ENCODE measurements at places on chromosomes 1 and 21.

- no peak for DNase-seq
Observed at GRCh38 chr1:901108-901859, 22.4 kb upstream of the SAMD11 start.

DNA sequence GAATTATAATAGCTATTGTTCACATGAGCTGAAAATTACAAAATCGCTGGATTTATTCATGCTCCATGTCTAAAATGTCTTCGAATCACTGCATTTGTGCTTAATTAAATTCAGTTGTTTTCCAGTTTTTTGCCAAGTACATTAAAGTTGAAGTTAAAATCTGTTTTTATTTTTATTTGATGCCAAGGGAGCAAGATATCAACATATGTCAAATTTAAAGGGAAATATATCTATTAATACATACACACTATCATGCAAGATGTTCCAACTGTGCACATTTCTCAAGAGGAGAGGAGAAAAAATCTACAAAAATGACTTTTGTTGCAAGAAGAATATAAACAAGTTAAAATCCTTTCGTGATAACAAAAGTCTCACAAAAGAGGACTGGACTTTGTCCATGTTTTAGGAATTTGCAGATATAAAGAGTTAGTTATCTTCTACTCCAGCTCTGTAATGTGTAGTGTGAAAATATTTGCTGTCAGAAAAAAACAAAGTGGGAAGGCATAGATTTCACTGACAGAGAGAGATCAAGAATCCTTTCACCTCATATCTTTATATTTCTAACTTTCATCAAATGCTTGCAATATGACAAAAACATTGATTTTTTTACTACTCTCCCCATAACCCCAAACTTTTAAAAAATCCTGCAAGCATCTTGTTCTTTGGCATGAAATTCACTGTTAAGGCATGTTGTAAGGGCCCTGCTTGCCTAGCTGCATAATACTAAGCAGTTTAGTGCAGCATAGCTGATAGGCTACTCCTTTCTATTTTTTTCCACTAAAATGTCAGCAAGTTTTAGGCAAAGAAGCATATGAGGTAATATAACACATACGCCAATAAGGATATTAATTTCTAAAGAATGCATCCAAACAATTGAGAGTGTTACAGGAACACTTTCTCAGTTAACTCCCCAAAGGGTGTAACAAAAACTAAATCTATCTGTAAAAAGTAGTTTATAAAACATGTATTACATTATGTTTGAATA is 340.2 kb upstream of the ADAMTS5 start:
- DNase-seq = no peak

GRCh38 chr1:185350027-185350442 is 33.0 kb upstream of the IVNS1ABP start:
- no peak for DNase-seq

DNA sequence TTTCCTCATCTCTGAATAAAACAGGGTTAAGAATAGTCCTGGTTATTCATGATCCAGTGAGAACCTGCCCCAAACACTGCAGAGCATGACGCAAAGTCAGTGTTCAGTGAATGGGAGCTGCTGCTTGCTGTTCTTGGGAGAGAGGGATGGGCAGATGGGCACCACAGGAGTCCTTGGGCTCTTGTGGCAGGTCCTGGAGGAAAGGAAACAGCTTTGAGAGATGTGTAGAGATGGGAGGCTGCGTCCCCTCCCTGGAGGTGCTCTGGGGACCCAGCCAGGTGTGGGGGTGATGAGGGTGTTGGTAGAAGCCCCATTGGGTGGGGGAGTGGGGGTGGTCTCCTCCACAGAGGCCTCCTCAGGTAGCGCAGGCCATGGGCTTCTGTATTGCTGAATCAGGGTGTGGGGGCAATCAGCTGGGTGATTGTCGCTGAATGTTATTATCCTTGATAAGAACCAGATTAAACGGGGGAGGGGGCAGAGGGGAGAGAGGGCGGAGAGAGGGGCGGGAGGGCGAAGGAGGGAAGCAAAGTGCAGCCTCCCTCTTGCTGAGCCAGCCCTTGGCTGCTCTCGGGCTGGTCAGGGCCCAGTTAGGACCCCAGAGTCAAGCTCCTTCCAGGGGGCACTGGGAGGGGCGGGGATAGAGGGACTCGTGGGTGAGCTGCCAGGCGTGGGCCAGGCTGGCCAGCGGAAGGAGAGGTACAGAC is 22.9 kb upstream of the CASZ1 start:
- DNase-seq = no peak

- DNase-seq = no peak
Observed at GRCh38 chr1:172431721-172432192, 11.3 kb downstream of the C1orf105 start.

DNA sequence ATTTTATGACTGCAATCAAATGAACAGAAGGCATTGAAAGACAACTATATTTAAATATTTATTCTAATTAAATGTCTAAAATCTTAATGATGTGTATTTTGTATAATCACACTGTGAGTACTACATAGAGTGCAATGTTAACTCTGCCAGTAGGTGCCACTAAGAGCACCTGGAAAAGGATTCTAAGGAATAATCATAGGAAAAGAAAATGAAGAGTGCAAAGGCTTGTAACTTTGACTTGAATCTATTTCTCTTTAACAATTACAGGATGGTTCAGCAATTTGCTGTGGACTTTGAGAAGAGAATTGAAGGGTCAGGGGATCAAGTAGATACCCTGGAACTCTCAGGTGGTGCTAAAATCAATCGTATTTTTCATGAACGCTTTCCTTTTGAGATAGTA is 200.4 kb downstream of the DNM3 start:
- no peak for DNase-seq

GRCh38 chr1:161260376-161261260 is 2.1 kb downstream of the PCP4L1 start:
- no peak for DNase-seq

GRCh38 chr1:167555971-167556714 is 2.6 kb upstream of the CREG1 start:
- DNase-seq = peak; percentile 76
